ENCODE measurements at places on chromosomes 6 and 20.

DNA sequence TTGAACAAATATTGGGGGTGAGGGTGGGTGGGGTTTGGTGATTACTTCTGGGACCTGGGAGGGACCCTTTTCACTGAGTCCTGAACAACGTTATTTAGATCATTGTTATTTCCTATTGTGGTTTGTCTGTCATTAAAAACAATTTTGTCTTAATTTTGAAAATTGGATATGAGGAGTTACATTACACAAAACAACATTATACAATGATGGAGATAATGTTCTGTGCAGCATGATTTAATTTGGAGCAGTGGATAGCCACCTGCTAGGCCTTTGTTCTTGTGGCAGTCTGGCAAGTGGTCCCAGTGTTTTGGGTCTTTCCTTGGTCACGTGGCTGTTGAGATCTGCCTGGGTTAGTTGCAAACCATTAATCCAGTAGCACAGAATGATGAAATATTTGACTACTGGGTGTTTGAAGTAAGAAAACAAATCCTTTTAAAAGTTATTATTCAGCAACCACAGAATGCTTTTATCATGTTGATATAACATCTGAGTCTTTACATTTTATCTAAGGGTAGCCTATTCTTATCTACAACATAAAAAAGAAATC, 172.8 kb downstream of the CDKAL1 start:
- no peak for DNase-seq

GRCh38 chr6:508614-509013, 117.1 kb downstream of the IRF4 start:
- DNase-seq, result no peak

DNA sequence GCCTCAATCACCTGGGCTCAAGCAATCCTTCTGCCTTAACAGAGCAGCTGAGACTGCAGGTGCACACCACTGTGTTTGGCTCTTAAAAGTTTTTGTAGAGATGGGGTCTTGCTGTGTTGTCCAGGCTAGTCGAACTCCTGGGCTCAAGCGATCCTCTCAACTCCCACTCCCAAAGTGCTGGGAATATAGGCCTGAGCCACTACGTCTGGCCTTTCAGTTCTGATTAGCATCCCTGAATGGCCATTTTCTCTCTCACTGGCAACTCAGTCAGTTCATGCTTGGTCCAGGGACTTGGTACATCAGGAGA, 28.5 kb downstream of the DNMT3B start:
- DNase-seq, result no peak

DNA sequence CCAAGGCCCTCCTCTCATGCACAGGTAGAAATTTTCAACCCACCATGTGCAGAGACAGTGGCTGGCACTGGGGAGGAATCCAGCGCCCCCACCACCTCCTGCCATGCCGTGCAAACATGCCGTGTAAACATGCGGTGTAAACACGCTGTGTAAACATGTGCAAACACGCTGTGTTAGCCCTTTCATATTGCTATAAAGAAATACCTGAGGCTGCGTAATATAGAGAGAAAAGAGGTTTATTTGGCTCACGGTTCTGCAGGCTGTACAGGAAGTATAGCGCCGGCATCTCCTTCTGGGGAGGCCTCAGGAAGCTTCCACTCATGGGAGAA, 218.3 kb downstream of the TAF4 start:
- DNase-seq, result no peak

DNA sequence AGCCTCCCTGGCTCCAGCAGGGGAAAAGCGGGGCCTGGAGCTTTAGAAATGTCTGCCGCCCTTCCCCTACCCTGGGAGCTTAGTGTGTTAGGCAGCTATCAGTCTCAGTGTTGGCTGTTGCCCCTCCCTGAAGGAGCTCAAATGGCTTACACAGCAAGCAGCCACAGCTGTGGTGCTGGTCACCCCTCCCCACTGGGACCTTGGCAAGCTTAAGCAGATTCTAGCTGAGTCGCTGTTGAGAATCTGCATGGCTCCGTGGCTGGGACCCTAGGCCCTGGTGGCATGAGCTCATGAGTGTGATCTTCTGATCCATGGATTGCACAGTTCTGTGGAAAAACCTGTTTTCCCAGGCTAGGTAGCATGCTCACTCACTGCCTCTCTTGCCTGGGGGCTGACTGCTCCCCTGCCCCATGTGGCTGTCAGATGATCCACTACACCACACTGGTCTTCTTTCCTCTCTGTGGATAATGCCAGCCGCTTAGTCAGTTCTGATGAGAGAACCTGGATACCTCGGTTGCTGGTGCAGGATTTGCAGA, 714.0 kb downstream of the MAFB start:
- DNase-seq, result no peak
